ENCODE measurements at places on chromosomes 3 and 15.

DNA sequence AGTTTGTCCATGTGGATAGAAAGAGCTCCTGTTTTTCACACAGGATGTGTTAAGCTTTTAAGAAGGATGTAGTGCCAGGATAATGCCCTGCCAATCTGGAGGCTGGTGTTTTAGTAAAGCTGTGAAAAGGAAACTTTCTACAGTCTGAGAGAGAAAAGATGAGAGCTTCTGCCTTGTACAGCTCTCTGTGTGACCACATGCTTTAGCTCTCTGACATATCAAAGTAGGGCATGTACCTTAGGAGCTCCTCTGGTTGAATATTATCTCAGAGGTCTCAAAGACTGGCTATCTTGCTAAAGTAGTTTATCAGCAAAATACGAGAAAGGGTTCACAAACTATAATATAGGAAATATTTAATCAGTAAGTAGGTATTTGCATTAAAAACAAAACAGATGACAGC is 30.4 kb downstream of the CDIN1 start:
- H3K27me3 ChIP-seq, result no peaks in the 10 kb centered on the region
- no peak overlapping the region for H3K27ac ChIP-seq
- no peaks in the 10 kb centered on the region for H3K36me3 ChIP-seq
- H3K4me1 ChIP-seq, result no peaks in the 10 kb centered on the region
- no peak for DNase-seq

DNA sequence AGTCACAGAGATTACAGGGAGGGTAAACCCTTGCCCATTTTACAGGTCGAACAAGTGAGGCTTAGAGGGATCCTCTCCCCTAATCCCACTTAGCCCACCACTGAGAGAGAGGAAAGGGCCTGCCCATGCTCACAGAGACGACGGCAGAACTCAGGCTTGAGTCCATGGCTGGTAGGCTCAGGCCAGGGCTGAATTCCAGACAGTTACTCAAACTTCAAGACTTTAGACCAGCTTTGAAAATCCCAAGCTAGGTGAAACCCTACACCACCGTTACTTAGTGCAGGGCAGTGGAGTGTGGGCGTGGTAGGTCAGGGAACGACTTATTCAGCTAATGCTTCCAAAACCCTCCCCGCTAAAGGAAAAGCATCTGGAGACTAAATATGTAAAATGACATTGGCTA is 16.4 kb downstream of the GRIP2 start:
- H3K36me3 ChIP-seq, result no peaks in the 10 kb centered on the region
- peaks cover 27% of the 10 kb centered on the region for H3K27me3 ChIP-seq
- no peak overlapping the region for H3K4me3 ChIP-seq
- no peak overlapping the region for H3K27ac ChIP-seq
- no peak for DNase-seq

GRCh38 chr3:188185717-188186251 is 31.8 kb downstream of the LPP start:
- peaks cover 46% of the 10 kb centered on the region for H3K4me1 ChIP-seq
- H3K4me3 ChIP-seq, result no peak overlapping the region
- DNase-seq, result peak; percentile 40
- no peaks in the 10 kb centered on the region for H3K27me3 ChIP-seq
- H3K36me3 ChIP-seq, result peaks cover 33% of the 10 kb centered on the region
- H3K27ac ChIP-seq, result peak overlapping the region; percentile 21

- H3K4me3 ChIP-seq, result no peak overlapping the region
- H3K36me3 ChIP-seq, result no peaks in the 10 kb centered on the region
- peaks cover 3% of the 10 kb centered on the region for H3K4me1 ChIP-seq
- no peak for DNase-seq
- no peak overlapping the region for H3K27ac ChIP-seq
Observed at GRCh38 chr3:185318141-185318540, 44.8 kb upstream of the MAP3K13 start.

DNA sequence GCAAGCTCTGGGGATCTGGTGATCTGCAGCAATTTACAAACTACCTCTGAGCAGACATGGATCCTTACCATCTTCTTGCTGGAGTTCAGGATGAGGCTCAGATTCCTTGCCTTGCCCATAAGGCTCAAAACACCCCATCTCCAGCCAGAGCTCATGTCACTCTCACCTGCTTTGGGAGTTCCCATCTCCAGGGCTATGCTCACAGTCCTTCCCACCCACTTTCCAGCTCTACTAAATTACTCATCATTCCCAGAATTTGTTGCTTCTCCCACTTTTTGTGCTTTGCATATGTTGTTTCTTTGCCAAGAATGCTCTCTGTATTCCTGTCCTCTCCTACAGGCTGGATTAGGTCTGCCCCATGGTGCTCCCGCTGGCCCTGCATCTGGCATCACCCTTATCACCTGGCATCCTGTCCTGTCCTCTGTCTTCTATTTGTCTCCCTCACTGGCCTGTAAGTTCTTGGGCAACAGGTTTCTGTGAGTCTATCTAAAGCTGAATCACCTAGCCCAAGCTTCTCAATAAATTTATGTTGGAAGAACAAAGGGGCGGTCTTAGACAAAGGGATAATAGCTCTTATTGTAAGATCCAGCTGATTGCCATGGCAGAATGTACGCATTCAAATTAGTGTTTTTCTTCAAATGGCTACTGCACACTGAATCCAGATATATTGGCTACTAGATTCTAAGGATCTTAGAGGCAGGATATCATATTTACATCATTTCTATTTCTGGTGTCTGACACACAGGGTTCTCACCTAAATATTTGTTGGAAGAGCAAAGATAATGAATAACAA is 179.2 kb downstream of the CLSTN2 start:
- no peaks in the 10 kb centered on the region for H3K4me1 ChIP-seq
- DNase-seq, result no peak
- no peak overlapping the region for H3K27ac ChIP-seq
- H3K27me3 ChIP-seq, result no peaks in the 10 kb centered on the region

DNA sequence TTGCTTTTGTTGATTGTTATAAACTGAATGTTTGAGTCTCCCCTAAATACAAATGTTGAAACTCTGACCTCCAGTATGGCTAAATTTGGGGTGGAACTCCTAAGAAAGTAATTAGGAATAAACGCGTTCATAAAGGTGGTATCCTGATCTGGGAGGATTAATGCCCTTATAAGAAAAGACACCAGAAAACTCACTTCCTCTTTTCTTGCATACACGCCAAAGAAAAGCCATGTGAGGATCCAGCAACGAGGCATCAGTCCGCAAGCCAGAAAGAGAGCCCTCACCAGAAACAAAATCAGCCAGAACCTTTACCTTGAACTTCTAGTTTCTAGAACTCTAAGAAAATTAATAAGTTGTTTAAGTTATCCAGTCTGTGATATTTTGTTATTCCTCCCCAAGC is 37.4 kb upstream of the AZI2 start:
- H3K27me3 ChIP-seq, result no peaks in the 10 kb centered on the region
- DNase-seq, result no peak
- H3K27ac ChIP-seq, result no peak overlapping the region
- H3K4me1 ChIP-seq, result no peaks in the 10 kb centered on the region

- H3K4me1 ChIP-seq, result peaks cover 6% of the 10 kb centered on the region
- H3K4me3 ChIP-seq, result no peak overlapping the region
- H3K27ac ChIP-seq, result no peak overlapping the region
- DNase-seq, result no peak
- H3K27me3 ChIP-seq, result peaks cover 21% of the 10 kb centered on the region
Observed at GRCh38 chr3:53711387-53711786, 134.8 kb downstream of the CHDH start.

DNA sequence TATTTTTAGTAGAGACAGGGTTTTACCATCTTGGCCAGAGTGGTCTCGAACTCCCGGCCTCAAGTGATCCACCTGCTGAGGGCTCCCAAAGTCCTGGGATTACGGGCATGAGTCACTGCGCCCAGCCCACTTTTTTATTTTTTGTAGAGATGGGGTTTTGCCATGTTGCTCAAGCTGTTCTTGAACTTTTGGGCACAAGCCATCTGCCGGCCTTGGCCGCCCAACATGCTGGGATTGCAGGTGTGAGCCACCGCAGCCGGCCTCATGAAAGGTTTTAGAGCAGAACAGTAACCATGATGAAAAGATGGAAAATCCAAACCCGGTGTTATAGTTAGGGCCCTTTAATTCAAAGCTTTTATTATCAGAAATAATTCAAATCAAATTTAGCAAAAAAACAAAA is 15.6 kb upstream of the MB21D2 start:
- H3K4me3 ChIP-seq, result no peak overlapping the region
- H3K27ac ChIP-seq, result no peak overlapping the region
- H3K27me3 ChIP-seq, result no peaks in the 10 kb centered on the region

DNA sequence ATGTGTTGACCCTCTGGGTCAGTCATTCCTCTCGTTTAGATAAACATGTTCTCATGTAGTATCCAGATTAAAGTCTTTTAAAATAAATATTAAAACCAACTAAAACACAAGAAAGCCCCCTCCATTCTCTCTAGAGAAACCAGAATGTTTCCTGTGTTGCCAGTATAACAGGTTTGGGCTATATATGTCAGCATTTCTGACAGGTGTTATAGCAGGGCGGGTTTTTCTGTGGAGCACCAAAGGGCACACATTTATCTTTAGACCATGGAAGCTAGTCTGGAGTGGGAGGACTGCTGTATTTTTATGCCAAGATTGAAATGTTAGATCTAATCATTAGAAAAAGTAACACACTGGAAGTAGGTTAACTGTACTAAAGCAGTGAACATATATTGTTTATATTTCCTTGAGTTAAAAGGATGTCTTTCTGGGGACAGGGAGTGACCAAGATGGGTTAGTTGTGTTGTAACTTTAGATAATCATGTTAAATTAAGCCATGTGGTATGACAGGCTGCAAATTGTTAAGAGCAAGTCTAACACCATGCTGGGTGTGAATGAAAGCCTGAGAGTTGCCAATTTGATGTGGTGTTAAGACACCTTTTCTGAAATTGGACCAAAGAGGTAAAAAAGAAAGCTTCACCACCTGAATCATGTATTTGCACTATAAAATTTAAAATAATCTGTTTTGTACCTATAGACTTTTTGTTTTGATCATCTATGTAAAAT is 15.6 kb downstream of the KCTD6 start:
- H3K27ac ChIP-seq, result no peak overlapping the region
- H3K4me3 ChIP-seq, result no peak overlapping the region
- peaks cover 4% of the 10 kb centered on the region for H3K36me3 ChIP-seq

All from activated naive CD4-positive, alpha-beta T cell treated with anti-CD3 and anti-CD28 coated beads, Interleukin-2, amount 10 ng/mL, durations not matched to agents 7 days and 5 days (primary cell).